Tibial nerve (tissue), 4 donors: ENCODE measurements at places on chromosomes 7 and 10. TPM values are rescaled to one million over a fixed set of nuclear protein-coding genes. Genes with fewer than 3 reads are reported as not detected.

DNA sequence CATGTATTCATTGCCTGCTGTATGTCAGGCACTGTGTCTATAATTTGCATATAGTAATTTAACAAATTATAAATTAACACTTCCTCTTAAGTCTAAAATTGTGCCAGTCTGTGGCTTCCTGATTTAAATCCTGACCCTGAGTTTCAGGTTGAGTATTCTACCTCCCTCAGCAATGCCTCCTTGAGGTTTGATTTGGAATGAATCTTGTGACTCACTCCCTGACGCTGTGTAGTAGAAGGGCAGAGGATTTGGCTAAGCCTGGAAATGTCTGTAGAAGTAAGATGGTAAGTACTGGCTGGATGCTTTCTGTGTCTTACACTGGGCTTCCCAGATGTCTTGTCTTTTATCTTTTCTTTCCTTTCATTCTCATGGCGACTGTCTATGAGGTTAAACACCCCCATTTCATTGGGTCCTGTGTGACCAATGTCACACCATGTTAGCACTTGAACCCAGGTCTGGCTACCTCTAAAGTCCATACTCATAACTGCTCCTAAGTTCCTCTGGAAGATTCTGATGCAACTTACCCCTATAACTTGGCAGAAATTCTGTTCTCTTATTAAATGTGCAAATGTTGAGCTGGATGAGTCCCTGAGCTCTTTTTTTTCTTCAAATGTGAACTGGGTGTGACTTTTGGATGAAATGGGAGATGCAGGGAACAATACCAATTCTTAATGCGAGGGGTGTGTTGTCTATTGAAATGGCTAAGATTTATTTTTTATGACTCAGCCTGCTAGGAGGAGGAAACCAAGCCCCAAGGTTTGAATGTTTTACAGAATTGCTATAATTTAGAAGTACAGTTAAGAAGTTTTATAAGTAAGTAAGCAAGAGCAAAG, 48.5 kb downstream of the PLCE1 start:
- no peaks in the 10 kb centered on the region for H3K36me3 ChIP-seq
- H3K4me3 ChIP-seq: no peak overlapping the region
- no peaks in the 10 kb centered on the region for H3K27me3 ChIP-seq
- H3K27ac ChIP-seq: no peak overlapping the region

DNA sequence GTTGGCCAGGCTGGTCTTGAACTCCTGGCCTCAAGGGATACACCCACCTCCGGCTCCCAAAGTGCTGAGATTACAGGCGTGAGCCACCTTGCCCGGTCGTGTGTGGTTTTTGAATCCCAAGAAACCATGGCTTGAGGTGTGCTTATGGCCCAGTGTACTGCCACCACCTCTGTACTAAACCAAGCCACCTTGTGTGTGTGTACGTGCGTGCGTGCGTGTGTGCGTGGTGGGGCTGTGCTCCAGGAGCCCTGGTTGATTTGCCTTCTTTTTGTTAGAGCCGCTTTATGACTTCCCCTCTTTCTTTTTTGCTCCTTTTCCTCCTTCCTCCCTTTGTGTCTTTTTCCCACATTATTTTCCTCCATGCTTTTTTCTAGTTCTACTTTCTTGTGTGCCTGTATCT, 121.4 kb downstream of the CAMK1D start:
- H3K27ac ChIP-seq: no peak overlapping the region
- no peaks in the 10 kb centered on the region for H3K27me3 ChIP-seq
- no peaks in the 10 kb centered on the region for H3K36me3 ChIP-seq
- H3K4me3 ChIP-seq: no peak overlapping the region
- no peaks in the 10 kb centered on the region for H3K4me1 ChIP-seq

GRCh38 chr7:128205068-128205467, 36.0 kb upstream of the LEP start:
- DNase-seq: no peak
- H3K4me3 ChIP-seq: no peak overlapping the region
- no peaks in the 10 kb centered on the region for H3K4me1 ChIP-seq
- H3K27ac ChIP-seq: no peak overlapping the region
- H3K27me3 ChIP-seq: peaks cover 50% of the 10 kb centered on the region

DNA sequence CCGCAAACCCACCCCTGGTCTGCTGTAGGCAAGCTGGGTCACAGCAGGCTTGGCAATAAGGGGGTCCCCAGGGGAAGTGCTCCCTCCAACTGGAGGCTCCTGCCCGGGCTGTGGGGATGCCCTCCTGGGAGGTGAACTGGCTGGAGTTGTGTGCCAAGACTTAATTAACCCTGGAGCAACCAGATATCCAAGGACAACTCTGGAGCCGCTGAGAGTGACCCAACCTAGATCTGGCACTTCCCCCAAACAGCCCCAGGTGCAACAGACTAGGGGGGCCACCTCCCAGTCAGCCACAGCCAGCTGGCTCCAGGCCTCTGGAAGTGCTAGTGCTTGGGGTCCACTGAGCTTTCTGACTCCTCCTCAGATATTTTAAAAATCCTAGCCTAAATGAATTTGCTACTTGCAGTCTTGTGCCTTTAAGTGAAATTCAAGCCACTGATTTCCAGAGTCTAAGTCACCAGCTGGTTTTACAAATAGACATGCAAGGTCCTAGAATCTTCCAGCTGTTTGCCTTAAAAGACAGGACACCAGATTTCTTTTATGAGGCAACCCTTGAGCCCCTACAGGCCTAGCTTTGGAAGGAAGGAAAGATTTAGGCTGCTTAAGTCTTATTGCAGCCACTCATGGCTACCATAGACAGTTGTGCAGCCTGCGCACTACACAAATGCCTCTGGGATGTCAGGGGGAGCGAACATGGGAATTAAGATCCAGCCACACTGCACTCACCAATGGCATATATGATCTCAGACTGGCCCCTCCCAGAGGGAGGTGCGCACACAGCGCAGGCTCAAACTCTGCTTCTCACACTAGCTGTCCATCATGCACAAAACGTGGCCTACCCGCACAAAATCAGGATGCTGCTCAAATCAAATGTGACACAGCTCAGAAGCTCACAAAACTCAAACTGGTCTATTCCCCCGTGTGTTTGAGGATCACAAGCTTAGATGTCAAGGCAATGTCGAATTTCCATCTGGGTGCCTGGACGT, 42.6 kb upstream of the MYL10 start:
- no peak overlapping the region for H3K4me3 ChIP-seq
- no peak for DNase-seq

- no peak within 1 kb of the TSS for H3K4me3 ChIP-seq
- DNase-seq: no peak
- H3K27me3 ChIP-seq: no peaks in the 10 kb centered on the region
- no peaks in the 10 kb centered on the region for H3K36me3 ChIP-seq
Observed at GRCh38 chr7:31687024-31687748, at the start of gene PPP1R17. TSS of gene PPP1R17 (plus strand) at chr7:31687215. CDS start at chr7:31692442, 5,227 bp downstream.

- DNase-seq: no peak
- no peaks in the 10 kb centered on the region for H3K36me3 ChIP-seq
- H3K27me3 ChIP-seq: no peaks in the 10 kb centered on the region
- H3K27ac ChIP-seq: no peak overlapping the region
- H3K4me1 ChIP-seq: peaks cover under 1% of the 10 kb centered on the region
Observed at GRCh38 chr10:124257781-124258180, 160.9 kb downstream of the OAT start.

GRCh38 chr7:128381161-128381821, 19.8 kb upstream of the PRRT4 start:
- no peak overlapping the region for H3K27ac ChIP-seq
- H3K4me1 ChIP-seq: no peaks in the 10 kb centered on the region
- no peak for DNase-seq
- no peaks in the 10 kb centered on the region for H3K36me3 ChIP-seq

DNA sequence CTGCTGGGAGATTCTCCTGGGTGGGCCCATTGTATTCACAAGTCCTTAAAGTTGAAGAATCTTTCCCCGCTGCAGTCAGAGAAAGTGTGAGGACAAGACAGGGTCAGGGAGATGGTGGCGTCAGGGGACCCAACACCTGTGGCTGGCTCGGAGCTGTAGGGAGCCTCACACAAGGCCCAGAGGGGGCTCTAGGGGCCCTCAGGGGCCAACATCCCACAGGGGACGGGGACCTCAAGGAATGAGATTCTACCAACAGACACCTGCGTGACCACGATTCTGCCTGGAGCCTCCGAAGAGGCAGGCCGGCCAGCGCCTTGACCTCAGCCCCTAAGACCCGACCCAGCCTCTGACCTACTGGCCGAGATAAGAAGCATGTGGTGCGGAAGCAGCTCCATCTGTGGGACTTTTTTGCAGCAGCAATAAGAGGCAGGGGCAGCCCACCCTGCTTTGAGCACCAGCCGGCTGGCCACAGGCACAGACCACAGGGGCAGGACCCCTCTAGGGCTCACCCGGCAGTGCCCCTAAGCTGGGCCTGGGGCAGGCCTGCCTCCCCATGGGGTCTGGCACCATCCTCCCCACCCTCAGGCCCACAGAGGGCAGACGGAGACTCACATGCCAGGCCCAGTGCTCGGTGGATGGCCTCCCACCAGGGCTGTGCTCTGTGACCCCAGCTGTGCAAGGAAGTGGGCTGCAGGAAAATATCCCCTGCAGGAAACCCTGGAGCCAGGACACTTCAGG, 13.2 kb downstream of the RASGEF1A start:
- H3K4me1 ChIP-seq: no peaks in the 10 kb centered on the region
- H3K27ac ChIP-seq: no peak overlapping the region
- H3K4me3 ChIP-seq: no peak overlapping the region

DNA sequence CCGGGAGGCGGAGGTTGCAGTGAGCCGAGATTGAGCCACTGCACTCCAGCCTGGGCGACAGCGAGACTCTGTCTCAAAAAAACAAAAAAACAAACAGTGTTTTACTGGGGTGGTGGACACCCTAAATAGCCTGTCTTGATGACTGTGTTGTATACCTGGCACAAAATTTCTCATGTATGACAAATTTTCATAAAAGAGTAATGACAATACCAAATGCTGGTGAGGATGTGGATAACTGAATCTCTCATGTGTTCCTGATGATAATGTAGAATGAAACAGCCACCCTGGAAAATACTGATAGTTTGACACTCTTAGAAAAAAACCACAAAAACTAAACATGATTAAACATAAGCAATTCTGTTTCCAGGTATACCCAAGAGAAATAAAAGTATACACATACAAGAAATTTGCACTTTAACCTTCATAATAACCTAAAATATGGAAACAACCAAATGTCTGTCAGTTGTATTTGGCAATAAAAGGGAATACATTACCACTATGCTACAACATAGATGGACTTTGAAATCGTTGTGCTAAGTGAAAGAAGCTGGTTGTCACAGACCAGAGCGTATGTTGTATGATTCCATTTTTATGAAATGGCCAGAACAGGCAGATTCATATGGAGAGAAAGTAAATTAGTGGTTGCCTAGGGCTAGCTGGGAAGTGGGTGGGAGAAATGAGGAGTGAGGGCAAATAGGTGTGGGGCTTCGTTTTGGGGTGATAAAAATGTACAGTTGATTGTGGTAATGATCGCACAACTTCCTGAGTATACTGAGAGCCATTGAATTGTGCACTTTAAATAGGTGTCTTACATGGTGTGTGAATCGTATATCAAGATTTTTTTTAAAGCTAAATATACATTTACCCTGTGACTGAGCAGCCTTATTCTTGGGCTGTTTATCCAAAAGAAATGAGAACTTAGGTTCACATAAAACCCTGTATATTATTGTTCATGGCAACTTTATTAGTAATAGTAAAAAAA, 12.5 kb downstream of the WDR37 start:
- no peaks in the 10 kb centered on the region for H3K4me1 ChIP-seq
- no peaks in the 10 kb centered on the region for H3K36me3 ChIP-seq
- no peak for DNase-seq
- no peak overlapping the region for H3K4me3 ChIP-seq
- H3K27ac ChIP-seq: no peak overlapping the region

- DNase-seq: no peak
- H3K4me1 ChIP-seq: peaks cover 10% of the 10 kb centered on the region
- H3K27me3 ChIP-seq: no peaks in the 10 kb centered on the region
- H3K36me3 ChIP-seq: no peaks in the 10 kb centered on the region
- H3K4me3 ChIP-seq: no peak overlapping the region
Observed at GRCh38 chr10:99999319-100000108, 10.2 kb downstream of the DNMBP start.

GRCh38 chr10:116716381-116716780, 26.0 kb downstream of the HSPA12A start:
- H3K27me3 ChIP-seq: no peaks in the 10 kb centered on the region
- no peak overlapping the region for H3K4me3 ChIP-seq
- no peaks in the 10 kb centered on the region for H3K4me1 ChIP-seq
- DNase-seq: no peak

DNA sequence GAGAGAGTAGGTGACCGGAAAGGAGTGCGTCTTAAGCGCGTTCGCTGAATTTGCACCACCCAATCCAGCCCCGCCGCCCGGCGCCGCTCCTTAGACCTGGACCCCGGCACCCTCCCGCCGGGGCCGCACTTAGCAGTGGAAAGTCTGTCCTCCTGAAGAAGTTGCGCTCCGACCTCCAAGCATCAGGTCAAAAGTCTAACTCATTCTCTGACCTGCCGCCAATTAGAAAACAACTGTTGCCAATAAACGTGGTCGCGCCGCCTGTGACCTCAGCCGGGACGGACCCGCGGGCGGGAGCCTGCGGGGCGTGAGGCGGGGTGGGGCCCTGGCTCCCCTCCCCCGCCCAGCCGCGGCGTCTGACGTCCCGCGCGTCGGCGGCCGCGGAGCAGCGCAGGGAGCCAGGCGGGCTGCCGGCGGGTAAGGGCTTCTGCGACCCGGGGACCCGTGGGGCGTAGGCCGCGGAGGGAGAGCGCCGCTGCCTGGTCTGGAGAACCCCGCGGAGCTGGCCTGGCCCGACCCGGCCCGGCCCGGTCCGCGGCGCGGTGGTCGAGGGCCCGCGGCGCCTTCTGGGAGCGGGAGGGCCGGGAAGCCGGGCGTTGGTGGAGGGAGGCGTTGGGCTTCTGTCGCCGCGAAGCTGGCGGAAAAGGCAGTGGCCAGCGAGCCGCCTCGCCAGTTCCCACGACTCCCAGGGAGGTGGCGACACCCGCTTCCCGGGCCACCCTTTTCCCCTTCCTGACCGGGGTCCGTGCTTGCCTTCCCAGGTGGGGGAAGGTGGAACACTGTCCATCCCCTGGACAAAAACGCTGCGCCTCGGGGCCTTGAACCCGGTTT, at the start of gene BCAP29:
Gene BCAP29 (plus strand): TSS at position 362 of the 831 bp plus-strand sequence. CDS start 527 bp downstream, outside the sequence.
- H3K4me3 ChIP-seq: peak within 1 kb of the TSS; percentile 93
- DNase-seq: peak; percentile 28
- no peaks in the 10 kb centered on the region for H3K4me1 ChIP-seq
- H3K36me3 ChIP-seq: no peaks in the 10 kb centered on the region

- no peaks in the 10 kb centered on the region for H3K4me1 ChIP-seq
- H3K27me3 ChIP-seq: no peaks in the 10 kb centered on the region
- DNase-seq: no peak
- H3K36me3 ChIP-seq: no peaks in the 10 kb centered on the region
- no peak overlapping the region for H3K4me3 ChIP-seq
- no peak overlapping the region for H3K27ac ChIP-seq
Observed at GRCh38 chr7:36021367-36021766, 131.7 kb upstream of the EEPD1 start.

Gene ANXA8
- 0.30 TPM for total RNA-seq

Gene GPR15LG
- not detected for total RNA-seq

Gene PLEKHS1
- total RNA-seq: not detected

Gene SLF2
- 25.7 TPM for total RNA-seq

Gene XRCC2
- 0.44 TPM for total RNA-seq

Gene ERVW-1
- total RNA-seq: not detected

Gene CXCL12
- total RNA-seq: 96.9 TPM

Gene DYNC1I1
- 9.4 TPM for total RNA-seq

Gene ASZ1
- total RNA-seq: not detected

Gene MRLN
- total RNA-seq: not detected
